Muscle of leg (tissue), 16 donors: ENCODE measurements at places on chromosomes 2 and 18.

GRCh38 chr2:38598200-38598990, 4.3 kb downstream of the HNRNPLL start:
- DNase-seq = no peak

GRCh38 chr2:111667001-111667400, 217.0 kb downstream of the ANAPC1 start:
- no peak for DNase-seq

DNA sequence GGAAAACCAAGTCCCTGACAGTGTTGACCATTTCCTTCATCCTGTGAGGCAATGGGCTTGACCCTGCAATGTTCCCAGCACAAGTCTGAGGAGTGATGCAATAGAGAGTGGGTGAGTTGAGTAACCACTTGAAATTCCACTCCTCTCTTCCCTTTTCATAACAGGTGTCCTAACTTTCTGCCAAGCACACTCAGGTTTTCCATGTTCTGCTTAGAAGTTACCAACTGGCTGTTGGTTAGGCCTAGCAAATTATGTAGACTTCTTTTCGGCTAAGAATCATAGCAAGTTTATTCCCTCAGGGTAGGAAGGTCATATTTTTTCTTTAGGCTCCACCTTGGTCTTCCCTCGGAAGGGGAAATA, 11.5 kb downstream of the GNLY start:
- peak; percentile 57 for DNase-seq

DNA sequence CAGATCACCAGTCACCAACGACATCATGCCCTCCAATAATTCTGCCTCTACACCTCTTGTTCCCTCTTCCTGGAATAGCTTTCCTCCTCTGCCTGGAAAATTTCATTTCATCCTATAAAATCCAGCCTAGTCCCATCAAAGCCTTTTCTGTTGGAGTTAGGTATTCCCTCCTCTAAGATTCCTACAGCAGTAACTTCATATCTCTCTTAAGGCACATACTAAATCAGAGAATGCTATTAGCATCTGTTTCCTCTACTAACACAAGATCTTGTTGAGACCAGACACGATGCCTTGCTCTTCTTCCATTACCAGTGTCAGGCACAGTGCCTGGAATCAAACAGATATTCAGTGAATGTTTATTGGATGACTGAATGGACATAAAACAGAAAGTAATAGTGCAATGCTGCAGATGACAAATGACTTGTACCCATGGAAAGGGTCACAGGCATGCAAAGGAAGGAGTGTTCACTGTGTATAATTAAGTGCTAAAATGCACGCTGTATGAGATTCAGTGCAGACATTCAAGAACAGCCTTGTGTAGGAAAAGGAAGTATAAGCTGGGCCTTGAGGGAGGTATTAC, 342.0 kb upstream of the ACVR2A start:
- no peak for DNase-seq

GRCh38 chr18:35050028-35050546, 8.9 kb downstream of the MAPRE2 start:
- DNase-seq = no peak

DNA sequence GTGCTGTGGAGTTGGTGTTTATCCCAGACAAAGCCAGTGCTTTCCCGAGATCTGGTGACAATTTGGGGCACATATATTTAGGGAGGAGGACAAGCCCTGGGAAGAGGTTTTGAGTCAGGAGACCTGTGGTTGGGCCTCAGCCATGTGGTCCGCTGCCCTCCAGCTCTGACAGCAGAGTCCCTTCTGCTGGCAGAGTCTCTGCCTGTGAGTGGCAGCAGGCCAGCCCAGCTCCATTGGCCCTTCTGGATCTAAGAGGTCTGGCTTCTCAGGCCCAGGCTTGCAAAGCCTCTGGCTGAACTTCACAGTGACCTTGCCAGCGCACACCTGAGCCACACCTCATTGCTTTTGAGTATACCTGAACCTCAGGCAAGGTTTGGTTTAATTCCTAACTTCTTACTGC, 115.3 kb downstream of the BCL2L11 start:
- DNase-seq = no peak

GRCh38 chr2:23530206-23530908, 145.4 kb downstream of the KLHL29 start:
- no peak for DNase-seq

DNA sequence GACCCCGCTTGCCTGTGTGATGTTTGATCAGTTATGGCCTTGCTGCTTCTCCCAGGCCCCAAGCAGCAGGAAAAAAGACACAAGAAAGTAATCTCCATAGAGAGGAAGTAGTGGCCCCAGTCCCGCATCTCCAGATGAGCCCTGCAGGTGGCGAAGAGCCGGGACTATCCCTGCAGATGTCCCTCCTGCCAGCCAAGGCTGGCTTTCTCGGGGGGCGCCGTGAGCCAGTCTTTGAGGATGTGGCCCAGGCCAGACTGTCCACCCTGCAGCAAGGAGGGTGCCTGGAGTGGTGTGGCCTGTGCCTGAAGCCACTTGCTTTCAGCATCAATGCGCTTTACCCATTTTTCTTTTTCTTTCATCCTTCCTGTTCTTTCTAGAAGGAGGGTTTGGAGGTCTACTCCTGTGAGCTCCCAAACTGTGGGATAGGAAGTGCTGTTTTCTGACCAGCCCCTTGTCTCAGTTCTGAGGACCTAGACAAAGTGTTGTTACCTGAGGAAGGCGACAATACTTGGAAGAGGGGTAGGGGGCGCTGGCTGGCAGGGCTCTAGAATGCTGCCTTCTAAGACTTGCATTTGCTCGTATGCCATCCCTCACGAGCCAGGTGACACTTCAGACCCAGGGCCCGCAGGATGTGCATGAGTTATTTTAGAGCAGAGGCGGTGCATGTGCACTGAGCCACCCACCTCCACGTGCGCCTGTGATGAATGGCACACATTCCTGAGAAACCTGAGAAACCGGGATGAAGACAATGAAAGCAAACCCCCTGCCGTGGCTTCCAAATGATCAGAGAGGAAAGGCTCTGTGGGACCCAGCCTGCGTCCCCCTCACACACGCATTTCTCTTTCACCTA, 255.8 kb downstream of the FBXO15 start:
- DNase-seq = no peak

DNA sequence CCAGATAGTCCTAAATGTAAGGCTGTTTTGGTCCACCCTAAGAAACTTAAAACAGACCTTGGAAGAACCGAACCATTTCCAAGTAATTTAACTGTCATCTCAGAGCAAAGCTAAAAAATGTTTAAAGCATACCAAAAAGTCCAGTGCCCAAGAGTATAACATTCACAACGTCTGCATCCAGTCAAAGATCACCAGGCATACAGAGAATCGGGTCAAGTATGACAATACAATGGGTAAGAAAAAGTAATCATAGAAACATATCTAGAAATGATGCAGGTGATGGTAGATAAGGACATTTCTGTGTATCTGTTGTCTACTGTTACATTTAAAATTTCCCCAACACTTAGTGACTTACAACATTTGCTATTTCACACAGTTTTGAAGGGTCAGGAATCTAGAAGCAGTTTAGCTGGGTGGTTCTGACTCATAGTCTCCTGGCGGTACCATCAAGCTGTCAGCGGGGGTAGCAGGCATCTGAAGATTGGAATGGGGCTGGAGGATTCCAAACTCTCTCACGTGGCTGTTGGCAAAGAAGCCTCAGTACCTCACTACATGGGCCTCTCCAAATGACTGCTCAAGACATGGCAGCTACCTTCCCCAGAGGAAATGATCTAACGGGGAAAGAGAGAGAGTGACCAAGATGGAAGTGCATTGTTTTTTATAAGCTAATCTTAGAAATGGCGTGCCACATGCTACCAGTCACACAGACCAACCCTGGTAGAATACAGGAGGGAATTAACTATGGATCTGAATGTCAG, 36.6 kb upstream of the DYNC2LI1 start:
- peak; percentile 39 for DNase-seq

DNA sequence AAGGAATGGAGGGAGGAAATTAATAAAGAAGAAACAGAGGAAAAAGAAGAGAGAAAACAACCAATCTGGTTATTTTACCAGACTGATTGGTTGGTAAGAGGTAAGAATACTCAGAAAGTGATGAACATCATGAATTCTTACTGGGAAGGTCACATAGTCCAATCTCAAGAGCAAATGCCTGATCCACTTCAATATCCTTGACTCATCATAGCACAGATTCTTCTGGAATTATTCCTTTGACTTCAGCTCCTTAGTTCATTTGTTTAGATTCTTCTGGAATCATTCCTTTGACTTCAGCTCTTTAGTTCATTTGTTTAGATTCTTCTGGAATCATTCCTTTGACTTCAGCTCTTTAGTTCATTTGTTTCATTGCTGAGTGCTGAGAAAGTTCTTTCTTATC, 2030.6 kb upstream of the CELF4 start:
- no peak for DNase-seq

DNA sequence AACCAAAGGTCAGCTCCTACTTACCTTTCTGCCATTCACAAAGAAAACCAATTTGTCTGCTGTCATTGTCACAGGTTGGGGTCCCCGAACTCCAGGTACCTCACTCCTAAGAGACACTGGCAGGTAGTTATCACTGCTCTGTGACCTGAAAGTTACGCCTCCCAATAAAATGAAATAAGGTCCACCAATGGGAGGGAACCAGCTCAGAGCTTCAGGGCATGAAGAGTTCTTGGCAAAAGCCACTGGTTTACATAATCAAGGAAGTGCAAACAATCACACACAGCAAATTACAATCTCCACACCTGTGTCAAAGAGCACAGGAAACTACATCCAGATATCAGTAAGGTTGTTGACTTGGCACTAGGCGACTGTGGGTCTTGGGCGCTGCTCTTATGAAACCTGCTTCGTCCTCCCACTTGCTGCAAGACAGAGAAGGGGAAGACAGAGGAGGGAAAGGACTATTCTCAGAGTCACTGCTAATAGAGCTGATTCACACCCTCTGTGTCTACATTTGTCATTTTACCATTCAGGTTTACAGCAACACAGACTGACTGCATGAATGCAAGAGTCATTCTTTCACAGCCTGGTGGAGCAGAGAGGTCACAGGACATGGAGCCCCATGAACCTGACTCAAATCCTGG, at the start of gene XDH:
Gene XDH (minus strand): TSS at position 142 of the 641 bp plus-strand sequence. CDS start 76 bp downstream, at position 66.
- no peak for DNase-seq

GRCh38 chr2:226981791-226982326, 146.0 kb downstream of the RHBDD1 start:
- DNase-seq = no peak

DNA sequence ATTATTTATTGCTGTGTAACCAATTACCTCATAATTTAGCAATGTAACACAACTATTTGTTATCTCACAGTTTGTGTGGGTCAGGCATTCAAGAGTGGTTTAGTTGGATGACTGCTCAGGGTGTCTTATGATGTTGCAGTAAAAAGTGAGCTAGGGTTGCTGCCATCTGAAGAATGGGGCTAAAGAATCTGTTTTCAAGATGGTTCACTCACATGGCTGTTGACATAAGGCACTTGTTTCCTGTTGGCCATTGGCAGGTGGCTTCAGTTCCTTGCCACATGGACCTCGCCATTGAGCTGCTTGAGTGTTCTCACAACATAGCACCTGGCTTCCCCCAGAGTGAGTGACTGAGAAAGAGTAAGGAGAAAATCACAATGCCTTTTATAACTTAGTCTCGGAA, 123.2 kb downstream of the TMEM17 start:
- DNase-seq = no peak

DNA sequence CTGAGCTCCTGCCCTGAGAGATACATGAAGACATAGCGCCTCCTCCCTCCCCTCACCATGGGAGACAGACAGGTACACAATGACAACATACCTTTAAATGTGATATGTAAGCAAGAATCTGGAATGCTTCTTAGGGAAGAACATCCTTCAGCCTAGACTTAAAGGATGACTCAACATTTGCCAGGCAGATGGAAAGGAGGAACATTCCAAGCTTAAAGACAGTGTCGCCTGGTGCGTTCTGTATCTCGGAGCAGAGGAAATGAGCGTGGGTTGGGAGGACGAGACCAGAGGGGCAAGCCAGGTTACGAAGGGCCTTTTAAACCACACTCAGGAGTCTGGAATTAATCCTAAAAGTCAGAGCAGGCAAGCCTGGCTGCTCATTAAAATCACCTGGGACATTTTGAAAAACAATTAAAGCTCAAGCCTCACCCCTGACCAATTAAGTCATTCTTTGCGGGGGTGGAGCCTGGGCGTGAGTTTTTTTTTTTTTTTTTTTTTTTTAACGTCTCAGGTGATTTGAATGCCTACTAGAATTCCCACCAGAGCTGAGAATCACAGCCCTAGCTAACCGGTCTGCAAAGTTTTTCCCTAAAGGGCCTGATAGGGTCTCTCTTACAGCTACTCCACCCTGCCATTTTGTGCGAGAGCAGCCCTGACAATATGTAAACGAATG, 131.2 kb upstream of the SEC11C start:
- no peak for DNase-seq

- no peak for DNase-seq
Observed at GRCh38 chr2:111194835-111195621, 74.3 kb downstream of the BCL2L11 start.

GRCh38 chr18:40006634-40007033, 1948.4 kb upstream of the PIK3C3 start:
- no peak for DNase-seq
